ENCODE measurements at places on chromosomes 13 and 19.

GRCh38 chr13:111662451-111662850, 342.0 kb downstream of the TEX29 start:
- no peak for DNase-seq

DNA sequence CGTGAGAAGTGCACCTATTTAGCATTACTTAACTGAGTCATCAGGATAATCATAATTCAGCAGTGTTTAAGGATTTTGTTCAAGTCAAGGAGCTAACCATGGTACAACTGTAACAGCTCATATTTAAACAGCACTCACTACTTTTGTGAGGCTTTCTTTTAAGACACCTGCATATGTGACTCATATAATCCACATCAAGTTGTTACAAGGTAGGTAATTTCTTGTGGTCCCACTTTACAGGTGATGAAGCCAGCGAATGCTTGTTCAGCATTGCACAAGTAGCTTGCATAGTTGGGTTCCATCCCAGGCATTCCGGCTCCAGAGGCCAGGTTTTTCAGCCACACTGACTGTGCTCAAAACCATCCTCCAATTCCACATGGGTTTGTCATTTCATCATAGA, 569.2 kb downstream of the MYO16 start:
- DNase-seq = no peak

DNA sequence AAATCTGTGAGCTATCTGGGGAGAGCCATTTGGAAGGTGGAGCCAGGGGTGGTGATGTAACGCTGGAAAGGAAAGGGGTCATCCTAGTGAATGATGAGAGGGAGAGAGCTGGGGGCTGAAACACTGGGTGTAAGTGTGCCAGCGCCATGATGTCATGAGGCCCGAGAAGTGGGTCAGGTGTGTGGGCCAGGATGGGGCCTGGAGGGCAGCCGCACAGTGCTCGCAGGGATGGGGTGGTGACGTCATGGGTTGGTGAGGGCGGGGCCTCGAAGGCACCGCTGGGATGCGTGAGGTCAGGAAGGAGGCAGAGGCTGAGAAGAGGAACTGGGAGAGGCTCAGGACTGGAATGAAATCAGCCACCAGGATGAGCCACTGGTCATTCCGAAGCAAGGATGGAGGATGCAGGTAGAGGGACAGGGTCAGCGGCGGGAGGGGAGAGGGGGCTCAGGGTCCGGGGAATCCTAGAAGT, 4.4 kb downstream of the CCDC61 start:
- DNase-seq = no peak

GRCh38 chr19:6450166-6450565, 9.4 kb downstream of the SLC25A23 start:
- DNase-seq = no peak

GRCh38 chr13:91045351-91046034, 302.0 kb upstream of the MIR17HG start:
- DNase-seq = no peak

GRCh38 chr13:71291842-71292146, 575.2 kb downstream of the DACH1 start:
- DNase-seq = no peak

GRCh38 chr13:106078191-106078590, 457.3 kb downstream of the EFNB2 start:
- no peak for DNase-seq

GRCh38 chr13:26619358-26619757, 61.9 kb downstream of the WASF3 start:
- no peak for DNase-seq

GRCh38 chr13:111388851-111389500, 68.5 kb downstream of the TEX29 start:
- DNase-seq = peak; percentile 10

DNA sequence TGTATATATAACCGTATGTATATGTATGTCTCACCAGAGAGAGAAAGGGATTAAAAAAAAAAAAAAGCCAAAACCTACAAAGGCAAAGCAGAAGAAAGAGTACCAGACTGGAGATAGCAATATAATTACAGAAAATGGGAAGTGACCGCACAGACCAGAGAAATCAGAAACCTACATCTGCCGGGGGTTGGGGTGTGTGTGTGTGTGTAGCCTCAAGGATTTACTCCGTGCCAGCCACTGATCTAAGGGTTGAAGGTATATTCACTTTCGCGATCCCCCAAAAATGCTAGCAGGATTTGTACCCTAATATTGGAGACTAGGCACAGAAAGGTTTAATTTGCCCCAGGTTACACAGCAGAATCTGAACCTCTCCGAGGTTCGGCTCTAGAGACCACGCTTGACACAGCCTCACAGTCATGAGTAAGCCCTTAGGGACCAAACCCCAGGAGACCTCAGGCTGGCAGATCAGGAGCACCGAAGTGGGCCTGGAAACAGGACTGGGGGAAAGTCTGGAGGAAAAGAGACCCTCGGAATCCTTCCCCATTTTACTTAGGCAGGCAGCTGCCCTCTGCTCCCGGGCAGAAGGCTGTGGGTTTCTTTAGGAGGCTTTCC, 14.8 kb downstream of the ARL11 start:
- DNase-seq = no peak

GRCh38 chr19:7927605-7928333, 1.8 kb upstream of the CTXN1 start:
- no peak for DNase-seq

- no peak for DNase-seq
Observed at GRCh38 chr19:10899151-10899653, 27.8 kb downstream of the CARM1 start.

- no peak for DNase-seq
Observed at GRCh38 chr13:28716511-28716910, 2.3 kb downstream of the SLC46A3 start.

- DNase-seq = no peak
Observed at GRCh38 chr13:25943081-25943480, 108.7 kb downstream of the SHISA2 start.

DNA sequence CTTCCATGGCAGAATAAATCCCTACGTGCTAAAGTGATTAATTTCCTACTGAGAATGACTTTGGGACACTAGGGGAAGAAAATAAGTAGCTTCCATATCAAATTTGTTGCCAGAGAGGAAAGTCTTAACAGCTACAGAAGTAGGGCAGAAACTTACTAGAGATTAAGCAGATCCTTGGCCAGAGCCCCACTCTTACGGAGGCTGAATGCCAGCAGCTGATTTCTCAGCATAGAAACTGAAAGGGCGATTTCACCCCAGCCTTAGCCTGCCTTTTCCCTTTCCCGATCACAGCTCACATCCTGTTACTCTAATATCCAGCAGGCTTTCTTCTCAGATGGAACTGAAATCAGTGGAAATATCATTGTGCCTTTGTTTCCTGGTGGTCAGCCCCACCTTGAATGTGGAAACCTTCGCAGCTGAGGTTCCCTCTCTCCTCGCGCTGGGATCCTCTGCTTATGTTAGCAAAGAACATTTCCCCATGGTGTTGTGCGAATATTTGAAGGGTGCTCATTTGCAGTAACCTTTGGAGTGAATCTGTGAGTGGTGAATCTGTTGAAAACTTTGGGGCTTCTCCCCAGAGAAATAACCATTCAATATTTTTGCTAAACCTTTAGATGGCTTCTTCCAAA, 8.4 kb downstream of the FAM124A start:
- no peak for DNase-seq

DNA sequence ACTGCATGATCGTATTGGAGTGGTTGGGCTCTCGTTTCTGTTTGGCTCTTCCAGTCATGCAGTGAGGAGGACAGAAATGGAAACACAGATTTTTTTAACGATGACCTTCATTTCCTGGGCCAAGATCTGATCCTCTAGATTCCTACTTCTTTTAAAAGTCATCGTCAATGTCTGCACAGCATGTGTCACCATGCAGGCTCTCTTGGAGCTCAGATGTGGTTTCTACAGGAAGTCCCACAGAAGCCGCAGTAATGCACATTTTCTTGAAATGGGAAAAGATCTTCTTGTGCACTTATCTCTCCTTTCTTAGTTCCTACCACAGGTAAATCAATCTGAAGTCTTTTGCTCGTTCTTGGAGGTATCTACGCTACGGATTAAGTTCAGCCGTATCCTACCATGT, 626.9 kb downstream of the EFNB2 start:
- no peak for DNase-seq

- DNase-seq = no peak
Observed at GRCh38 chr19:10639836-10640235, 14.3 kb upstream of the ILF3 start.

DNA sequence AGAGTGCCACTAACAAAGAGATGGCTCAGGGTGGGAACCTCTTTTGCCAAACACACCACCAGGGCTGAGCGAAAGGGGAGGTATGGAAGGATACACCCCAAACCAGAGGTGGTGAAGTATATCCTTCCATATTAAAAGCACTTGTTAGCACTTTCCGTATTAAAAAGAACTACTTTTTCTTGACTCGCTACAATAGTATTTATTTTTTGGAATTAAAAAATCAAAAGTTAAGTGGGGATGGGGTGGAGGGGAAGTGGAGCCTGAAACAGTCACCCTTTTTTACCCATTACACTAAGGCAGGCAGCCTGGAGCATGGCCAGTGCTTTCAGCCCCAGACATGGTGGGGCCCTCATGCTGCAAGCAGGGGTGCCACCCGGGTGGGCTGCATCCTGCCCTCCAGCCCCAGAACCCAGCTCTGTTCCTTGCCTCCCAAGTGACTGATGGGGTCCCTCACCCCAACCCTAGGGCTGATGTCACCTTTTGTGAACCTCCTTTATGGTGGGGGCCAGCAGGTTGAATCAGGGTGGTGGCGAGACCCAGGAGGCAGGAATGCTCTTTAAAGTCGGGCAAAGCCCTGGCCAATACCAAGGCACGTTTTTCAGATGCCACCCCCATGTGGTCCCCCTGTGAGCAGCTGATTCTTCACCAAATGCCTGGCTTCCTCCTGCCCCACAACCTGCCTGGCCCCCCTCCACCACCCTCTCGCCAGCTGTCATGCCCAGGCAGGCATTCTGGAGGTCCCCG, 31.0 kb downstream of the LYL1 start:
- DNase-seq = no peak

DNA sequence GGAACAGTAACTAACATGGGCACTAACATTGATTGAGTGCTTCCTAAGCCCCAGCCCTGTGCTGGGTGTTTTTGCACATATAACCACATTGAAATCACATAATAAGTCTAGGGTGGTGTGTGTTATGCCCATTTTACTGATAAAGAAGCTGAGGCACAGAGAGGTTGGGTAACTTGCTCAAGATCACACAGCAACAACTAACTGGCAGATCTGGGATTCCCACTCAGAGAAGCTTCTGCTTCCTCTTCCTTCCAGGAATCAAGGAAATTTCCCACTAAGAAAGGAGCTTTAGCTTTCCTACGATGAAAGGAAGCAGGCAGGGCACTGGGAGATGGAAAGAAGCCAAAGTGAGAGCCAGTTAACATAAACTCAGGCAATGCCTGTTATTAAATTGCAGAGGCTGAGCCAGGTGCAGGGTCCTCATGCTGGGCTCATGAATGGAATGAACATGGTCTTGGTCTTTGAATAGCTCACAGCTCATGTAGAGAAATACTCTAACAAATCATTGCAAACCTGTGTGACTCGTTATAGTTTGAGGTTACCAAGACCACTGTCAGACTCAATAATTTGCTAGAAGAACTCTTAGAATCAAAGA, 10.1 kb downstream of the SSC5D start:
- DNase-seq = no peak

DNA sequence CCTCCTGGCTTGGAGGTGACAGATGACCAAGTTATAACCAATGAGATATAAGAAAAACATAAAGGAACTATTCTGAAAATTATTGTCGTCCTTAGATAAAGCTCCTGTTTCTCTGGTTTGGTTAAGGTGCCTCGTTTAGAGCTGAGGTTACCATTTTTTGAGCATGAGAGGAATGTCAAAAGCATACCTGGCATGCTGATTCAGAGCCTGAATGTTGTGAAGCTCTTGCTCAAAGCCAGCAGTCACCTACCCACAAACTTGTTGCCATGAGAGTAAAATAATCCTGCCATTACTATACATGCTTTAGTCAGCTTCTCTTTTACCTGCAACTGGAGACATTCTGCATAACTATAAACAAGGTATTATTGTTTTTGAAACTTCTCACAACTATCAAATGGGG, 1116.2 kb downstream of the DIAPH3 start:
- no peak for DNase-seq

DNA sequence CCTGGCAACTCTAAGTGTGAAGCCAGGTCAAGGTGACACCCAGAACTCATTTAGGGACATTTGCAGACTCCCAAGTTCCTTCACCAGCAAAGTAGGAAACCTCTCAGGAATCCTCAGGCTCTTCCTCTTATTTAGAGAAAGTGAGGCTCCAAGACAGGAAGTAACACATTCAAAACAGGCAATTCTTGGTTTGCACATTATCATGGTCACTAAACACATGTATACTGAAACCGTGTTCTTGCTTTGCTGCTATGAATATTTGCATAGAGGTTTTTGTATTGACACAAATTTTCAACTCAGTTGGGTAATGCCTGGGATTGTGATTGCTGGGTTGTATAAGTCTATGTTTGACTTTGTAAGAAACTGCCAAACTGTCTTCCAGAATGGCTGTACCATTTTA, 13.2 kb upstream of the URI1 start:
- DNase-seq = no peak

DNA sequence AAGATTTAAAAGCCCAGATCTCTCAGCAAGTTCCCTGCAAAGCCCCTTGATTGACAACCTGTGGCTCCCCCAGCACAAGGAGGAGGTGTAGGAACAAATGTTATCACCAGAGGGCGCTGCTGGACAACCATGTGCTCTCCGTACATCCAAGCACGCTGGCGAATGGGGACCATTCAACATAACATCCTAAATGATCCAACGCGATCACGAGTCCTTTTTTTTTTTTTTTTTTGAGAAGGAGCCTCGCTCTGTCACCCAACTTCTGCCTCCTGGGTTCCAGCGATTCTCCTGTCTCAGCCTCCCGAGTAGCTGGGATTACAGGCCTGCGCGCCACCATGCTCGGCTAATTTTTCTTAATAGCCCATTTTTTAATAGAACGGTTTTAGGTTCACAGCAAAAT, 52.0 kb downstream of the NWD1 start:
- peak; percentile 73 for DNase-seq

GRCh38 chr19:31531326-31531725, 182.1 kb upstream of the TSHZ3 start:
- DNase-seq = no peak

DNA sequence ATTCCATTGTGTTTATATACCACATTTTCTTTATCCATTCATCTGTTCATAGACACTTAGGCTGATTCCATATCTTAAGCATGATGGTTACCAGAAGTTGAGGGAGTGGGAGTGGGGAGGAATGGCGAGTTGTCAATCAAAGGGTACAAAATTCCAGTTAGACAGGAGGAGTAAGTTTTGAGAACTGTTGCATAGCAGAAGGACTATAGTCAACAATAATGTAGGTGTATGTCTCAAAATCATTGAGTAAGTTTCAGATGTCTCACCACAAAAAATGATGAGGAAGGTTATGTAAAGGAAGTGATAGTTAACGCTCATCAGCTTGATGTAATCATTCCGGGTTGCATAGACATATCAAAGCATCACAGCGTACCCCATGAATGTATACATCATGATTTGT, 4.6 kb upstream of the UBL3 start:
- DNase-seq = no peak

- no peak for DNase-seq
Observed at GRCh38 chr13:49746111-49746510, 46.4 kb downstream of the KPNA3 start.

All from activated CD4-positive, alpha-beta T cell treated with anti-CD3 and anti-CD28 coated beads, Interleukin-2, amount 50 U/mL, for 1 hour (primary cell).